ENCODE measurements at places on chromosomes 2 and 18. TPM values are rescaled to one million over a fixed set of nuclear protein-coding genes. Genes with fewer than 3 reads are reported as not detected.

The AMMECR1L gene
- 5.2 TPM for polyA plus RNA-seq

The CRIM1 gene
- polyA plus RNA-seq, result 4.4 TPM

The ABHD1 gene
- not detected for polyA plus RNA-seq

The FAM210A gene
- polyA plus RNA-seq, result 26.8 TPM

The SH3RF3 gene
- 0.19 TPM for polyA plus RNA-seq

The RAD51AP2 gene
- 0.46 TPM for polyA plus RNA-seq

The VWC2L gene
- not detected for polyA plus RNA-seq

The C2orf80 gene
- polyA plus RNA-seq, result 28.1 TPM

The LRP2 gene
- 0.03 TPM for polyA plus RNA-seq

The CHRNG gene
- polyA plus RNA-seq, result not detected

The KCTD1 gene
- 216 TPM for polyA plus RNA-seq

The UGT1A1 gene
- polyA plus RNA-seq, result not detected

The NT5C1B gene
- not detected for polyA plus RNA-seq

The ITGB6 gene
- not detected for polyA plus RNA-seq

The ALKAL2 gene
- not detected for polyA plus RNA-seq

The MYO3B gene
- not detected for polyA plus RNA-seq

The C2orf72 gene
- 3.6 TPM for polyA plus RNA-seq

The COA5 gene
- 85.4 TPM for polyA plus RNA-seq

The KIAA2012 gene
- polyA plus RNA-seq, result 0.13 TPM

The TFCP2L1 gene
- polyA plus RNA-seq, result not detected

All from Purkinje cell (primary cell).